ENCODE measurements at places on chromosomes 3 and 15.

DNA sequence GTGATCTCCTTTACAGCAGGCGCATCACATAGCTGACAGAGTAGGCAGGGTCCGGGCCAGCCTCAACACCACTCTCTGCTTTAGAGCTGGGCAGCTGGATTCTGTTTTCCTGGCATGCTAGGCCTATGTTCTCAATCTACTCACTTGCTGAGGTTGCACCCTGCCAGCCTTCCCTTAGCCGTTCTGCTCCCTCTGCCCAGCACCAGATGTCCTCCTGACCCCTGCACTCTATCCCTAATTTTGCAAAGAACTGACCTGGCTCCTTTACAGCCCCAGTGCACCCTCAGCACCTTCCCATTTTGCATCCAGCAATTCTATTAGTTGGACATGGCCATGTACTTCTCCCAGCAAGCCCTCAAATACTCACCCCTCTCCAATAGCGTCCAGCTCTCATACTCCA lies 371.6 kb upstream of the WNT5A start:
- DNase-seq: no peak

DNA sequence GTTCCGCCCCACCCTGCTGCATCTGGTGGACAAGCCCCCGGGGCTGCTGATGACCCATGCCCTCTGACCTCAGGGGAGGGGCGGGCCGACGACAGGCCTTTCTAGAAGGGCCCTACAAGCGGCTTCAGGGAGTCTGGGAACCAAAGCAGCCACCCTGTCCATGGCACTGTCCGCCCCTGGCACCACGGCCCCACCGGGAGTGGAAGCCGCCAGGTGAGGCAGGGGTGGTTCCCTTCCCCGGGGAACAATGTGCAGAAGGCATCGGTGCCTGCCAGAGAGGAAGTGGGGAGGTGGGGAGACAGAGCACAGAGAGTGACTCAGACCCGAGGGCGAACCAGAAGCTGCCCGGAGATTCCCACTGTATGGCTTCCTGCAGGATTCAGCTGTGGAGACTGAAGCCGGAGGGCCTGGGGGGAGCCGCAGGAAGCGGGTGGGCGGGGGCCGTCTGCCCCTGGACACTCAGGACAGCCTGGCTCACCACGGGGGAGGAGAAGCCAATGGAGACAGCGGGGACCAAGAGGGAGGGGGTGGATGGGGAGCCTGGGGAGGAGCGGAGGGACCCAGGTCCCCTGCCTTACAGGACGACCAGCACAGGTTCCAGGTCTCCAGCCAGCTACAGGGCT lies 134.0 kb downstream of the TPRA1 start:
- peak; percentile 37 for DNase-seq

DNA sequence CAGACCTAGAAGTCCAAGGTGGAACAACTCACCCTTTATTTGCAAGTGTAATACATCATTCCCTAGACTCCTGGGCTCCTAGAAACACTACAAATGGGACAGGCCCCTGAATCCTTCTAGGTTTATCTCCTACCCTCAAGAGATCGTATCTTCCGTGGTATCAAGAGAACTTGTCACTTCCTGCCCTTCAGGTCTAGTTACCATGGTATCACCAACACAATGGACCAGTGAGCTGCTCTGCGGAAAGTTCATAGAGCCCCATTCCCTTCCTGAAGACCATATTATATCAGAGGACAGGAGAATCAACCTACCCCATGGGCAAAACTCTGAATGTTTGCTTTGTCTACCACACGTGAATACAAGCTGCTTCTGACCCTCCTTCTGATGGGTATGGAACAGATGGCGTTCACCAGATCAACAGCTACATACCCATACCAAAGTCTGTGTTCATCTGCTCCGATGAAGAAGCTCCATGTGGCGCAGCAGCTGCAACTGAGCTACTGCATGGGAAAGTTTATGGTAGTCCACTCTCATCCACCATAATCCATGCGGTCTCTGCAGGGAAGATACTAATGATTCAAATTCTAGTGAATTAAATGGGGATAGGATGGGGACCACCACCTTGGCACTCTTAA lies 84.6 kb upstream of the KLF13 start:
- DNase-seq: no peak

DNA sequence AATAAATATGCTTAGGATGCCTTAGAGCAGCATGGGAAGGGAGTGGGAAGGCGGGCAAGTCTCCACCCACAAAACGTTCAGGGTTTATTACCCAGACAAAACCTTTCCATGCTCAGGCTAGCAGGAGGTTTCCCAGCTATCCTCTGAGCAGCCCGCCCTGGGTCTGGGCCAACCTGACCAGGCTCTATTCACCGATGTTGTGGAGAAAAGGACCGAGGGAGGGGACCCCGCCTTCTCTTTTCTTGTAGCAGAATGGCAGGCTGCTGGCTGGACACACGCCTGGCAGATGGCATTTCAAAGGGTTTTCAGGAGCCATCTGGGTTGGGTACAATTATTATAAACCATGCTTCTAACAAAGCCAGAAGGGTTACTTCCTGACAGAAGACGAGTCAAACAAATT lies 540.9 kb downstream of the MAGI1 start:
- no peak for DNase-seq

DNA sequence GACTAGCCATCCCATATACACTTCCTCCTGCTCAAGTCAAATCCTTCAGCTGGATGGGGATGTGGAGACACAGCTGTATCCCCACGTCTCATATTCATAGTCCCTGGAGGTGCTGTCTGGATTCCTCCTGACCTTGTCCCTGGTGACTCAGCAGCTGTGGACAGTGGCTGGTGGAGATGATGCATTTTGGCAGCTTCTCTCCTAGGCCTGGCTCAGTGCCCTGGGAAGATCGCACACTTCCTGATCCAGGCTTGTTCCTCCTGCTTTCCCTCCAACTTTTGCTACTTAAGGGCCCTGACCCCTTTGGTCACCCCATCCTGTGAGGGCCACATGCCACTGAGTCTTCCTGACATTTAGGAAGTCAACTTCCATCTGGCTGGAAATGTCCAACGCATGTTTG lies 44.4 kb downstream of the ADAMTSL3 start:
- DNase-seq: peak; percentile 46

DNA sequence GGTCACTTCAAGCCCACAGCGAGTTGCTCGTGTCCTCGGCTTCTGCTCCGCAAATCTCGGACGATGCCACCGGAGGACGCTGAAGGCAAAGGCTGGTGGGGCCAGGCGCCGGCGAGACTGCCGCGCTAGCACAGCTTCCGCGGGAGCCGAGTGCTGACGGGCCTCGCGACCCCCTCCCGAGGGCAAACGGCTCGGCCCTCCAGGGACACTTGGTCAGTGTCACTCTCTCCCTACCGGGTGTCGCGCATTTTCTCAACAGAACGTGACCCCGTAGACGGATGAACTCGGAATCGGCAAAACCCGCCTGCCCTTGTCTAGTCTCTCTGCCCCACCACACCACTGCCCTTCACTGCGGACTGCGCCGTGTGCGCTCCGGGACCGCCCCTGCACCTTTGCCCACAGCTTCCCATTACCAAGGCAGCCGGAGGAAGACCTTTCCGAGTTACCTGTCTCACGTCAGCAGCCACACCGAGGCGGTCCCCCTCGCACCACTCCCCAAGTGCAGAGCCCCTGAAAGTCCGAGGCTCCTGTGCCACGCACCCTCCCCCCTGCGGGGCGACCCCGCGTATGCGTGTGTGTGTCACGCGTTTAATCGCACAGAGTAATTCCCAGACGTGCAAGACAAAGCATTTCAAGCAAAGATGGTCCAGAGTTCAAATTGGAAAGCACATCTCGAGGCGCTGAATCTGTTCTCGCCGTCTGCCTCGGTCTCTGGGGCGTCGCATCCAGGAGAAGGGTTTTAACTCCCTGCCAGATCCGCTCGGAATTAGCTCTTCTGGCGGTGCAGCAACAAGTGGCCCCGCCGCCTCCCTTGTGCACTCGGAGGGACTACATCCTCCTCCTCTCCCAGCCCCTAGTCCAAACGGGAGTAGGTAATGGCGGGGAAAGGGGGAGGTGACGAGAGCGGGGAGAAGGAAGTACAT lies 245.0 kb upstream of the TOPAZ1 start:
- DNase-seq: peak; percentile 51

DNA sequence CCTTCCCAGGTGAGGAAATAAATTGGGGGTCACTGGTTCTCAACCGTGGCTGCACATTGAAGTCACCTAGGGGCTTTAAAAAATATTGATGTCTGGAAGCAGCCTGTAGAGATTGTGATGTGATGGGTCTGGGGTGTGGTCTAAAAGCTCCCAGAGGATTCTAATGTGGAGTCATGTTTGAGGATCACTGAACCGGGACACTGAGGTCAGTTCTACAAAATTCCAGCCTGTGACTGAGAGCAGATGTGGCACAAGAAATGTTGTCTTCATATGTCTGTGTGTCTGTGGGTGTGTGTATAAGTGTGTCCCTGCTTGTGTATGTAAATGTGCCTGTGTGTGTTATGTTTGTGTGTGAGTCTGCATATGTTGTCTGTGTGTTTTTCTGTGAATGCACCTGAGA lies 79.9 kb downstream of the TLE3 start:
- DNase-seq: no peak

DNA sequence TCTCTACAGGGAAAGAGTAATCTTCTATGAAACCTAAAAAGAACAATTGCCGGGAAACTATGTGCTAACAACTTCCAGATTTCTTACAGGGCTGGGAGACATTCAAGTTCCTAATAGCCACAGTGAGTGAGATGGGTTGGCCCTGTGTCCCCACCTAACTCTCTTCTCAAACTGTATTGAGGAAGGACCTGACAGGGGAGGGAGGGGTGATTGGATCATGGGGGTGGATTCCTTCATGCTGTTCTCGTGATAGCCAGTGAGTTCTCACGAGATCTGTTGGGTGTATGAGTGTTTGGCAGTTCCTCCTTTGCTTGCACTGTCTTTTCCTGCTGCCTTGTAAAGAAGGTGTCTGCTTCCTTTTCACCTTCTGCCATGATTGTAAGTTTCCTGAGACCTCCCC lies 958.7 kb downstream of the AGBL1 start:
- peak; percentile 10 for DNase-seq

- no peak for DNase-seq
These were observed 120.0 kb upstream of the CTDSPL start for GRCh38 chr3:37741644-37742043.

GRCh38 chr3:160291290-160291908 lies 66.2 kb downstream of the C3orf80 start:
- DNase-seq: no peak

DNA sequence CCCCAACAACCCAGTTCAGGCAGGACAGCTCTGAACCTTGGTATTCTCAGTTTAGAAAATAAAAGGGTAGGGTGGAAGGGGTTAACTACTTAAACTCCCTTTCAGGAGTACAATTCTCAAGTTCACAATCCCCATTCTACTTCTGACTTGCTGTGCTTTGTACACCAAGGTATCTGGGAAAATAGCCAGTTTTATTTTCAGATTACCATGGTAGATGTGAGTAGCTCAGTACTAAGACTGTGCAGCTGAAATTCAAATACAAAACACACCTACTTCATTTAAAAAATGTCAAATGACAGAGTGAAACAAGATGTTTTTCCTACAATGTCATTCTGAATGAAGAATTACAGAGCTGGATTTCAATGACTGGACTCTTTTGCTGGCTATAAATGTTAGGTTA lies 27.4 kb downstream of the SLC7A14 start:
- DNase-seq: no peak

GRCh38 chr3:117706756-117707155 lies 997.2 kb downstream of the TUSC7 start:
- no peak for DNase-seq

DNA sequence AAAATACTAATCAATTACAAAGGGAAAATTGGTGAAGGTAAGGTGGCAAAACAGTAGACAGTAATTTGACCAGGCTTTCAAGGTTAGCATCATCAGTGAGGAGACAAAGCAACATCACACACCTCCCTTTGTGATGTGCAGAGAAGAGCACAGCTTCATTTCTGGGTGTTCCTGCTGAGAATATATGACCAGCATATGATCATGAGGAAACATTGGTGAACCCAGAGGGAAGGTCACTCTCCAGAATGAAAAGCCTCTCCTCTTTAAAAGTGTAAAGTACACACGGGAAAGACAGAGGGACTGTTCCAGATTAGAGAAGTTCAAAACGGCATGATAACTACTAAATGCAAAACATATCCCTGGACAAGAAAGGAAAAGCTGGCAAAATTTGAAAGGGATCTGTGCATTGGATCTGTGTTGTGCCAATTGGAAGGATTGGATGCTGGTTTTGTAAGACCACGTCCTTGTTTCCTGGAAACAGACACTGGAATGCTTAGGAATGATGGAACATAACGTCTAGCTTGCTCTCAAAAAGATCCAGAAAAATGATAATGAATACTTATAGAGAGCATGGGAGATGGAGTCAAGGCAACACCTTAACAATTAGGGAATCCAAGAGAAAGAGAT lies 80.6 kb upstream of the MITF start:
- no peak for DNase-seq

GRCh38 chr15:101018016-101018415 lies 98.9 kb downstream of the LRRK1 start:
- DNase-seq: peak; percentile 75

DNA sequence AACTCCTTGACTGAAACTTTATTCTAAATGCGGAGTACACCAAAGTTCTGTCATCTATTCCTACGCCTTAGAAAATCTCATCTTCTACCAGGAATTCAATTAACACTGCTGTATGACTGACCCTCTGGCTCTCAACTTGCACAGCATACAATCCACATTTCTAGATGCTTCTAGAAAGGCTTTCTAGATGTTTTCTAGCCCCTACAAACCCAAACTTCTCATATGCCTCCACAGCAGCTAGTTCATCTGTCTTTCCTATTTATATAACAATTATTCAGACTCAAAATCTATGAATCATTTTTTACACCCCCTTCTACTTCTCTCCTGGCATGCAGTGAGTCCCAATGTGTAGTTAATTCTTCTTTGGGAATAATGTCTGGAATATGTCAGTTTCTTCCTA lies 13.2 kb downstream of the INO80 start:
- DNase-seq: no peak

DNA sequence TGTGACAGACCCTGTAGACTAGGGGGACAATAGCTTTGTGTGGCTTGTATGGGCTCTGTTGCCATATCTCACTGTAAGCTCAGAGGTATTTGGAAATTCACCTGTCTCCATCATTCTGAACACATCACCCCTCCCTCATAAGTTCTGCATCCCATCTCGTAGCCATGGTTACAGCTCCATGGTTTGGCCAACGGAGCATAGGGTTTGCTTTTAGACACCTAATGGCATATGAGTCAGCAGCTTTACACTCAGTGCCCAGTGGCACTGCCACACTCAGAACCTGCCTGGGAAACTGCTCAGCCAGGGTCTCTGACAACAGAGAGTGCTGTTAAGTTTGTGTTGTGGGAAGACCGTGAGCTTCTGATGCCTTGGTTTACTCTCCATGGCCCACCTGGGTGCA lies 67.3 kb downstream of the CCK start:
- DNase-seq: no peak

DNA sequence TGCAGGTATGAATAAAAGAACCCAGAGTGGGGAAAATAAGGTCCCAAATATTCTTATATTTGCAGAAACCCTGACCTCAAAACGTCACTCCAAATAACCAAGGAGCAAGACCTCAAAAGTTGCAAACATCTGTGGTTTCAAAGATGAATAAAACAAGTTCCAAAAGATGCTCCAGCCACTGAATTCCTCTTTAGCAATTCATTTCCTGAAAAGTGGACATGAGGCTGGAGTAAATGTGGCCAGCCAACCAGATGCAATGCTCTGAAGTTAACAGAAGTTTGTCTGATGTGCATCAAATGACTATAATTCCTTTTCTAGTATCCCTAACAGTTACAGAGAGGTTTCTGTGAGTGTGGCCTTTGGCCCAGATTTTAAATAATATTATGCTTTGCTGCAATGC lies 71.2 kb upstream of the WNT5A start:
- DNase-seq: peak; percentile 75

Measured in AG10803 (cell line).